ENCODE measurements at places on chromosomes 2 and 18. TPM values are rescaled to one million over a fixed set of nuclear protein-coding genes. Genes with fewer than 3 reads are reported as not detected.

Gene PIEZO2
- 7.2 TPM for total RNA-seq

Gene MARCHF4
- total RNA-seq, result not detected

Gene FAM124B
- 0.42 TPM for total RNA-seq

Gene PLGLB2
- 450 TPM for total RNA-seq

Gene BMP10
- 8.0 TPM for total RNA-seq

DNA sequence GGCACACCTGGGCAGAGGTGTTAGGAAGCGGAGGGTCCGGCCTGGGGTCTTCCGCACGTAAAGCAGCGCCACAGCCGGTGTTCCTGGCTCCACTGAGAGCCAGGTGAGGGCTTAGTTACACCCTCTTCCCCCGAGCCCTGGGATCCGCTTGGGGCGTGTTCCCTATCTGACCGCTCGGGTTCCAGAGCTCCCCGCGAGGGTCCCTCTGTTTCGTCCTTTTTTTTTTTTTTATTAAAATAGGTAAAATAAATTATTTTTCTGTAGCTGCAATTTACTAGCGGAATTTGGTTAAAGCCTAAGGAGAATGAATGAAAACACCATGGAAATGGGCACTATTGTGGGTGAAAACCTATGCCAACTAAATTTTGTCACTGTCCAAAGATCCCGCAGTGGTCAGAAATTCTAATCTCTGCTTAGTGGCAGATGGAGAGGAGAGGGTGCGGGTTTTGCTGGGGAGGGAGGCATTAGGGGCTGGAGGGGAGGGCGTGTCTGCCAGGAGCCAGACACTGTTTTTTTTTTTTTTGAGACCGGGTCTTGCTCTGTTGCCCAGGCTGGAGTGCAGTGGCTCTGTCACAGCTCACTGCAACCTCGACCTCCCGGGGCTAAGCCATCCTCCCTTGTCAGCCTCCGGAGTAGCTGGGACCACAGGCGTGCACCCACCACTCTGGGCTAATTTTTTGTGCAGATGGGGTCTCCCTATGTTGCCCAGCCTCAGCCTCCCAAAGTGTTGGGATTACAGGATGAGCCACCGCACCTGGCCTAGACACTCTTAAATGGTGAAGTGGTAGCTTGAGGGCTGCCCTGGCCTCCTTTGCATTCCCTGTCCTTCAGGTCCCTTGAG lies 834 bp downstream of the PDCL3 start:
- DNase-seq, result no peak
- peaks cover 6% of the 10 kb centered on the region for H3K36me3 ChIP-seq
- peak overlapping the region; percentile 83 for H3K4me3 ChIP-seq
- H3K27me3 ChIP-seq, result no peaks in the 10 kb centered on the region
- H3K4me1 ChIP-seq, result peaks cover 5% of the 10 kb centered on the region
- peak overlapping the region; percentile 79 for H3K27ac ChIP-seq

DNA sequence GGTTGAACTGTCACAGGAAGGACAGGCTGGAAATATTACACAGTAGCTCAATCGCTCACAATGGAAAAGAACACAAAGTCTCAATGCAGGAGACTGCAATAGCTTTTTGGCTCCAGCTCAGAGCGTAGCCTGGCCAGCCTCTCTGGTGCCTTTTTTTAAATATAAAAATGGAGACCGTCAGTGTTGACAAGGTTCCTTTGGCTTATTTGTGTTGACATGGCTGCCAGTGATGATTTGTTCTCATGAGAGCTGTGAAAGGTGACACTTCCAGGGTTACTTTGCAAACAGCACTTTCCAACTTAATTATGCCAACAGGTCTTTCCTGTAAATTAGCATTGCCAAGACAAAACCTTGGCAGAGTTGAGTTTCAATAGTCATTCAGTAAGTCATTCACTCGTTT lies 70.8 kb downstream of the KCNE4 start:
- H3K36me3 ChIP-seq, result no peaks in the 10 kb centered on the region
- no peak for DNase-seq
- no peak overlapping the region for H3K4me3 ChIP-seq
- H3K27ac ChIP-seq, result no peak overlapping the region

DNA sequence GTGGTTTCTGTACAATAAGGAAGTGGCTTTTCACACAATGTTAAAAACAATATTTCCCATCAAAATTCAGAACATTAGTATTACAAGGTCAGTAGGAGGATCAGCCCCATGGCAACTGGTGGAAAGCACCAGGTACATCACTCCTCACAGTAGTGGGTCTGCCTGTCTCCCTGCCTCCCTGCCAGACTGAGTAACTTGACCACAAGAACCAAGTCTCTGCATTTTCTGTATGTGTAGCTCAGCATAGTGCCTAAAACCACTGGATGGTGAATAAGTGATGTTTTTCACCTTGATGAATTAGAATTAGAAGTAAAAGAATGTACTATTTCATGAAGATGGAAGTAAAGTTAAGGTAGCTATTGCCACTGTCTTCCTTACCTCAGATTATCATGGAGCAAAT lies 4.1 kb upstream of the WDR7 start:
- no peaks in the 10 kb centered on the region for H3K4me1 ChIP-seq
- H3K4me3 ChIP-seq, result no peak overlapping the region
- no peaks in the 10 kb centered on the region for H3K27me3 ChIP-seq

DNA sequence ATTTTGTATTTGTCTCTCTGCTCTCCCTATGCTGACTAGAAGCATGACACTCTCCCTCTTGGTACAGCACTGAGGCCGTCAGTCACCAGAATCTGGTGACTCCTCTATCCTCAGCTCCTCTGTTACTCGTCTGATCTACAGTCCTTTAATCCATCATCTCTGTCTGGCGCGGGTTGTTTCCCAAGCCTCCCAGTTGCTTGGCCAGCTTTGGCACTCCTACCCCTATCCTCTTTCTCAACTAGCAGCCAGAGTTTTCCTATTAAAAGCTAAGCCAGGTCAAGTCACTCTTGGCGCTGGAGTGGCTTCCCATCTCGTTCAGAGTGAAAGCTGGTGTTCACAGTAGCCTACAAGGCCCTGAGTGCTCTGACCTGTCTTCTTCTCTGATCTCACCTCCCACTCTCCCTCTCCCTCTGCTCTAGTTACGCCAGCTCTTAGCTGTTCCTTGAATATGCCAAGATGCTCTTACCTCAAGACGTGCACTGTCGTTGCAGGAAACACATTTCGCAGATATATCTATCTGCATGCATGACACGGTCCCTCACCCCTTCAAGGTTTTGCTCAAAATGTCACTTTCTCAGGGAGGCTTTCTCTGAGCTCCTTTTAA lies 41.8 kb upstream of the PSME4 start:
- H3K4me1 ChIP-seq, result no peaks in the 10 kb centered on the region
- H3K27me3 ChIP-seq, result no peaks in the 10 kb centered on the region
- H3K36me3 ChIP-seq, result no peaks in the 10 kb centered on the region
- no peak overlapping the region for H3K4me3 ChIP-seq
- no peak overlapping the region for H3K27ac ChIP-seq
- no peak for DNase-seq

GRCh38 chr2:8152392-8153257 lies 529.2 kb upstream of the ID2 start:
- H3K36me3 ChIP-seq, result no peaks in the 10 kb centered on the region
- no peak overlapping the region for H3K4me3 ChIP-seq
- no peaks in the 10 kb centered on the region for H3K27me3 ChIP-seq
- DNase-seq, result no peak

DNA sequence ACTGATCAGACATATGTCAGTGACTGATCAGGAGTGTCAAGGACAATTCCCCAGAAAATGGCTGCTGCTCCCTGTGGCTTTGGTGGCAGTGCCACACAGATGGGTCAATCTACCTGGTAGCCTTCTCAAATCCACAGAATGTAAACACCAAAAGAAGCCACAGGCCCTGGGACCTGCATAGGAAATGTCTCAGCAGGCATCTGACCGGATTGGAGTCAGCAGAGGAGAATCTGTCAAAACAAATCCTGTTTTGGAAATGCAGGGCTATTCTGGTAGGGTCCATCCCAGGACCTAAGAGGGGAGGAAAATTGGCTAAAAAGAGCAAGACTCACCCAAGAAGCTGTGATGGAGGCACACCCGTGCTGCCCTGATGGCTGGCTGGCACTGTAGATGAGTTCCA lies 189.7 kb downstream of the TMEM247 start:
- H3K27ac ChIP-seq, result no peak overlapping the region
- H3K36me3 ChIP-seq, result no peaks in the 10 kb centered on the region
- no peak for DNase-seq
- no peaks in the 10 kb centered on the region for H3K27me3 ChIP-seq
- no peaks in the 10 kb centered on the region for H3K4me1 ChIP-seq

DNA sequence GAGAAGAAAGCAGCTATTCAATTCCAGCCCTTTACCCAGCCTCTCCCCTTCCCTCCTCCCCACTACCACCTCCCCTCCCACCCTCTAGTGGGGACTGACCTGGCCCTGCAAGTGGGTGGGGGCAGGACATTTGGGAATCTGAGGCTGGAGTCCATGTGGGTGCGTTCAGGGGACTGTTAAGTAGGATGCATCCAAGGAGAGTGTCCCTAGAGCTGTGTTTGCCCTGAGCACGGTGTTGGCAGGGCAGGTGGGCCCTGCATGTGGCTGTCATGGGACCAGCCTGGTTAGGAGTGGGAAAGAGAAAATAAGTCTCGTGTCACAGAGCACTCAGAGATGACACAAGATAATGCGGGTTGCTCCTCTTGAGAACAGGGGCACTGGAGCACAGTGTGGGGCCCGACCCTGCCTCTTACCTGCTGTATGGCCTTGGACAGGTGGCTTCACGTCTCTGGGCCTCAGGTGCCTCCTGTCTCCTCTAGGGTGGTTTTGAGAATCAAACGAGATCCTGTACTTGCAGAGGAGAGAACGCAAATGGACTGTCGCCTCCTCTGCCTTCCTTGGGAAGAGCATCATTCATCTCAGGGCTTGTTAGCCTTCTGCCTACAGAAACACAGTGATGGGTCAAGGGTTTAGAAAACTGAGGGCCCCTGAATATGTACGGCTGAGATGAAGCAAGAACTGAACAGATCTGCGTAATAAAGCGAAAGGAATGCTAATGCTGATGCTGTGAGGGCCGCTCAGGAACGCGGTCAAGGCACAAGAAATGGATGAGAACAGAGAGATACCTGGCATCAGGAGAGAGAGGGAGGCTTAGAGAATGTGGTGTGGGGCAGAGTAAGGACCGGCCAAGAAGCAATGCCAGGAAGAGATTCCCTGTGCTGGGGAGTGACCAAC lies 187.7 kb upstream of the HAAO start:
- H3K36me3 ChIP-seq, result no peaks in the 10 kb centered on the region
- DNase-seq, result peak; percentile 59
- peak overlapping the region; percentile 45 for H3K27ac ChIP-seq
- peaks cover 36% of the 10 kb centered on the region for H3K4me1 ChIP-seq
- H3K27me3 ChIP-seq, result no peaks in the 10 kb centered on the region

GRCh38 chr2:210842896-210843295 lies 286.5 kb downstream of the CPS1 start:
- H3K27ac ChIP-seq, result no peak overlapping the region
- no peaks in the 10 kb centered on the region for H3K27me3 ChIP-seq
- H3K4me1 ChIP-seq, result no peaks in the 10 kb centered on the region

GRCh38 chr2:12094134-12094533 lies 347.7 kb downstream of the LPIN1 start:
- H3K27me3 ChIP-seq, result no peaks in the 10 kb centered on the region
- no peak overlapping the region for H3K27ac ChIP-seq
- H3K4me1 ChIP-seq, result no peaks in the 10 kb centered on the region
- no peaks in the 10 kb centered on the region for H3K36me3 ChIP-seq
- DNase-seq, result no peak
- no peak overlapping the region for H3K4me3 ChIP-seq

GRCh38 chr2:25228848-25229278 lies 60.5 kb upstream of the POMC start:
- H3K27me3 ChIP-seq, result no peaks in the 10 kb centered on the region
- peak; percentile 85 for DNase-seq
- peaks cover 4% of the 10 kb centered on the region for H3K4me1 ChIP-seq

- H3K27me3 ChIP-seq, result no peaks in the 10 kb centered on the region
- H3K36me3 ChIP-seq, result no peaks in the 10 kb centered on the region
- no peak overlapping the region for H3K4me3 ChIP-seq
- H3K27ac ChIP-seq, result no peak overlapping the region
Measured at GRCh38 chr18:24602201-24602600, 141.8 kb downstream of the HRH4 start.

GRCh38 chr2:15562354-15563031 lies 1.4 kb upstream of the NBAS start:
- H3K27ac ChIP-seq, result no peak overlapping the region
- H3K4me1 ChIP-seq, result peaks cover 14% of the 10 kb centered on the region
- no peaks in the 10 kb centered on the region for H3K36me3 ChIP-seq

DNA sequence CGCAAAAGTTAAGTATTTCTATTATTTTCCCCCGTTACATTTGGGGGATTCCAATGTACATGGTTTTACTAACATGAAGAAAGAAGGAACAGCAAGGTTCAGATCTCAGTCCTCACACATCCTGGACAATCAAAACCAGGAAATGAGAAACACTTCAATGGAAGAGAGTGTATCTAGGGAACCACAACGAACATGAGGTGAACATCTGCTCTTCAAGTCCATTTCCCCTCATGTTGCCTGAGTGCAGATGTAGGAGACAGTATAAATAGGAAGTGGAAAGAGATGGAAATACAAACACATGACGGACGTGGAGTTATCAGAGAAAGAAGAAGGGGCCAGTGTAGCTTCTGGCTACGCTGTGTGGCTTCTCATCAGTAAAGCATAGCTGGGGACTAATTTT lies 52.6 kb downstream of the CHN1 start:
- no peaks in the 10 kb centered on the region for H3K4me1 ChIP-seq
- H3K27ac ChIP-seq, result no peak overlapping the region
- no peaks in the 10 kb centered on the region for H3K36me3 ChIP-seq
- DNase-seq, result no peak
- no peak overlapping the region for H3K4me3 ChIP-seq

GRCh38 chr2:65256054-65256453 lies 28.4 kb downstream of the ACTR2 start:
- H3K4me3 ChIP-seq, result no peak overlapping the region
- no peak for DNase-seq
- no peak overlapping the region for H3K27ac ChIP-seq
- no peaks in the 10 kb centered on the region for H3K27me3 ChIP-seq
- peaks cover 14% of the 10 kb centered on the region for H3K36me3 ChIP-seq
- H3K4me1 ChIP-seq, result no peaks in the 10 kb centered on the region

DNA sequence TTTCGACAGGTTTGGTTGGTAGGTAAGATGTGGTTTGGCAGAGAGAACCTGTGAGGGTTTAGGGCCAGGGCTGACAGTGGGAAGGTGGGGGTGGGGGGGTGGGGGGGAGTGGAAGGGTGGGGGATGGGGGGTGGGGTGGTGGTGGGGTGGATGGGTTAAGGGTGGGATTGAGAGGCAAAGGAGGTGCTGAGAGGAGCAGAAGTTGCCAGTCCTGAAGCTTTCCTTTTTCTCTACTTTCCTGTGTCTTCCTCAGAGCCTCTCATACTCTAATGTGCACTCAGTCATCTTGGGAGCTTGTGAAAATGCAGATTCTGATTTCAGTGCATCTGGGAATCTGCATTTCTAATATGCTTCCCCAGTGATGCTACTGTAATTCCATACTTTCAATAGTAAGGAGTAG lies 21.0 kb downstream of the MAP4K4 start:
- H3K4me3 ChIP-seq, result no peak overlapping the region
- H3K27ac ChIP-seq, result no peak overlapping the region
- DNase-seq, result no peak

Measured in liver (tissue), 10 donors.